ENCODE measurements at places on chromosomes 2 and 18.

DNA sequence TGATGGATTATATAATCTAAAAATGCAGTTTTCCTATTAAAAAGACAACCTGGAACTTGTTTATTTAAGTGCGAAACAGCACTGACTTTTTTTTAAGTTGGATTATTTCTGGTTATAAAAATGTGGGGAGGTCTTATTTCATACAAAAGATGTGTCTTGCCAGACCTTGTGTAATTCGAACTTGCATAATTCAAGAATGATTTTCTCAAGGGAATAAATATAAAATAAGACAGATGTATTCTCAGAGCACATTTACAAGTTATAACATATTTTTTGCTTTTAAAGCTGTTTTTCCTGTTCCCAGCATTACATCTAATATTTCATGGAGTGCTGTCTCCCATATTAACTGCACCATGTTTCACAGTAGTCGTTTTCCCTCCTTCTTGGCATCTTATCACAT lies 263.1 kb downstream of the CDH20 start:
- DNase-seq: no peak

GRCh38 chr2:197310987-197311420 lies 424 bp upstream of the ANKRD44 start:
- DNase-seq: no peak

- no peak for DNase-seq
These were observed 86.8 kb downstream of the SPRED2 start for GRCh38 chr2:65345631-65346030.

- DNase-seq: no peak
These were observed 1.5 kb downstream of the MMADHC start for GRCh38 chr2:149586063-149586462.

DNA sequence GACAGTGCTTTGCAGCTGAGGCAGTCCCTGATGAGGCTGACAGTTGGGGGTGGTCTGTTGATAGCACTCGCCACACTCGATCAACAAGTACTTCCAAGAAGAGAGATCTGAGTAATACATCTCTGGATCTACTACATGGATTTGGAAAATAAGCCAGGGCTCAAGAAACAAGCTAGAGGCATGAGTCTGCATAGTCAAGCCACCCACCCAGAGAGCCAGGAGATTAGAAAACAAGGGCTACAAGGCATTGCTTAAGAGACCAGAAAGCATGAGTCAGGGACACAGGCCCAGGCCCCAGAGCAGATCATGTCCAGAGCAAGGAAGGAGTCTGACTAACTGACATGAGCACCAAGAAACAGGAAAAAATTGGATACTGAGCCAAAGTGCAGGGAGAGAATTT lies 196.9 kb upstream of the CWC22 start:
- no peak for DNase-seq

- DNase-seq: no peak
These were observed 458.5 kb upstream of the SALL3 start for GRCh38 chr18:78521136-78521535.

DNA sequence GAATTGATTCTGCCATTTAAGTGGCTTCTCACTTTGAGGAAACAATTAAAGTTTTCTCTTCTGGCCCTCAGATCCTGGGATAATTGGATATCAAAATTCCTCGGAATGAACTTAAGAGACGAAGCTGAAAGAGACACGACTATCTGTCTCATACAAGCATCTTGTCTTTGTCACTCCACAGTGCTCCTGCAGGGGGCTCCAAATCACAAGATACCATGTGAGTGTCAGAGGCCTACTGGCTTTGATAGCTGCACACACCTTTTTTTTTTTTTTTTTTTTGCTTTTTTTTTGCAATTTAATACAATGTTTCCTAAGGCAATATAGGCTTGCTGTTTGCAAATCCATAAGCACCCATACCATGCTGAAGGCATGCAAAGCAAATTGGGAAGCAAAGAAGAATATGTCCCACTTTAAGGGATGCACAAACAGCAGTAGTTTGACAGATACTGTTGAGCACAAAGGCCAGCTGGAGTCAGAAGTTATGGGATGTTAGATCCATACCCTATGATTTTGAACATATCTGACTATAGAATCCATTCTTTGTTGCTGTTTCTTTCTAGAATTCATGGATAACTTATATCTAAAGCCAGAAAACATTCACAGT lies 109.0 kb upstream of the CBLN2 start:
- DNase-seq: no peak

GRCh38 chr2:71596011-71596410 lies 142.7 kb downstream of the DYSF start:
- DNase-seq: no peak

DNA sequence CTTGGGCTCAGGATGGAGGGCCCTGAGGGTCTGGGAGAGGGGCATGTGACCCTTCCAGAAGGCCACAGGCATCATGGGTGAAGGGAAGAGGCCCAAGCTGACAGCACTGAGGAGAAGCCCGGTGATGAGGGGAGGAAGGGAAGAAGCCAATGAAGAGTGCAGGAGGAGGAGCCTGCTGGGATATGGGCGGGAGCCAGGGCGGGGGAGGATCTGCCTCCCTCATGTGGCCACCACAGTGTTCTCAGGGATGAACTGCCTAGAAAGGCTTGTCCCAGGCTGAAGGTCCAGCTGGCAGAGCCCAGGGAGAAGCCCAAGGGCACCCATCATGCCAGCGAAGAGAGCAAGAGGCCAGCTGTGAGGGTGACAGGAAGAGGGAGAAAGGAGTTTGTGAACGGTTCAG lies 24.6 kb upstream of the PLB1 start:
- DNase-seq: no peak

- no peak for DNase-seq
These were observed 57.5 kb upstream of the MFF start for GRCh38 chr2:227267410-227268115.

DNA sequence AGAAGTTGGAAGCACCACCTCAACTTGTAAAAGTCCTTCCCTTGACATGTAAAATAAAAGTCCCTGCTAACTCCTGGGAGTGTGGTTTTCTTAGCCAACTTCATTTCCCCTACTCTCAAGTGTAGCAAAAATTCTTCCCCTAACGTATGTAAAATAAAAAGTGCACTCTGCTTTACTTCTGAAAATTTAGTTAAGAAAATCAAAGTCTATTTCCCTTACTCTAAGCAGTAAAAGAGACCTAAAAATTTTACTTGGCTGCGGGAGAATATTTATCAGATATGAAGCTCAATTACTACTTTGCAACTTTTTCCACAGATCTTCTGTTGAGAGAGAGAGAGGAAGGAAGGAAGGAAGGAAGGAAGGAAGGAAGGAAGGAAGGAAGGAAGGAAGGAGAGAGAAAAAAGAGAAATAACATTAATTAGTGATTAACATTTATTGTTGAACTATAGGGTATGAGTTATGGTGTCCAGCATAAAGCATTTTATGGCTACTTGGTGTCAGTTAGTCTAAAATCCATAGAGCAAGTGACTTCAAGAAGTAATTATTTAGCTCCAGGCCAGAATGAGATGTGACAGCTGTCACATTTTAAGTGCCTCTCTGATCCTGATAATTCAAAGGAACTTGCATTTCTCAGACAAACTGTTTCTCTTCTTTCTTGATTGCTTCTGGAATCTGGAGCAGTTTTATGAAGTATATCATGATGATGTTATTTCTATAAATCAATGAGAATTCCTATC lies 210.3 kb downstream of the TMX3 start:
- DNase-seq: no peak

GRCh38 chr2:120231974-120232635 lies 8.9 kb upstream of the TMEM185B start:
- peak; percentile 57 for DNase-seq

DNA sequence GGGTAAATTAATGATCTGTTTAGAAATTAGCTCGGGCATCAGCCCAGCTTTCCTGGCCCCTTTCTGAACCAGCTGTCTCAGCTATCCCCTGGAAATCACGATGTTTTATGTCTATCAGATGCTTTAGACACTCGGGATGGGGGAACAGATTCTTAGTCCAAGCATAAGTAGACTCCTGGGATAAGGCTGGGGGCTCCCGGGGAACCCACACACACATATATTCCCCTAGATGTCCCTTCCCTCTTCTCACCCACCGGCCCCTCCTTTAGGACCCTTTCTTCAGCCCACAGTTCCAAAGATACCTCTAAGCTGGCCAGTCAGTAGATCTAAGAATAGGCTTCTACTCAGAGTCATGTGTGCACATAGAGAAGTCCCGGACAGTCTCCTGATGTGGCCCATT lies 151.5 kb upstream of the COPS8 start:
- DNase-seq: no peak

DNA sequence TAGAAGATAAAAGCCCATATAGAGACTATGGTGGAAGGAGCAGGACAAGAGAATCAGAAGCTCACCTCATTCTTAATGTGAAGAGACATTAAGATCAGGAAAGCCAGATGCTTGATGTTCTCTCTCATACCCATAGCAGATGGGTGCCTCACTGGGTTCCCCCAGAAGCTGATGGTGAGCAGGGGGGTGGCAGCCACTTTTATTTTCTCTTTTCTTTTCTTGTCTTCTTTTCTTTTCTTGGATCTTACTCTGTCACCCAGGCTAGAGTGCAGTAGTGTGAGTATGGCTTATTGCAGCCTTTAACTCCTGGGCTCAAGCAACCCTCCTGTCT lies 14.8 kb upstream of the CXCR4 start:
- DNase-seq: no peak

DNA sequence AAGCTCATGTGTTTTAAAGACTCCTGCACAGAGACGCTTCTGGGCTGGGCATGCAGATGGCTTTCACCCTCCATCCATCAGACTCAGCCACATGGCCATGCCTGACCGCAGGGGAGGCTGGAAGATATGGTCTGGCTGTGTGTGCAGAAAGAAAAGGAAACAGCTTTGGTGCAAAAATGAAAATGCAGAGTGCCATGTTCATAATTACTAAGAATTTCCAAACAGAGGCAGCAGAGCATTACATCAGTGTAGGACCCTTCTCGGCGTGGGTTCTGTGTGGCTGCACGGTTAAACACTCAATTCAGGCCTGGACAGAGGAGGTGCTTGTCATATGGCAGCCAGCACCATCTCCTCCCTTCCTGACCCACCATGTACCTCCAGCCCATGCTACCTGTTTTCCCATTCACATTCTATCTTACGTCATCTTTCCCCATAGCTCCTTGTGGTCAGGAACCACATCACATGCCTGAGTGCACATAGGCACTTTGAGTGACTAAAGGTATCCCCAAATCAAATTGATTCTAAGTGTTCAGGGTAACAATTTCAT lies 200.3 kb upstream of the ID2 start:
- no peak for DNase-seq

DNA sequence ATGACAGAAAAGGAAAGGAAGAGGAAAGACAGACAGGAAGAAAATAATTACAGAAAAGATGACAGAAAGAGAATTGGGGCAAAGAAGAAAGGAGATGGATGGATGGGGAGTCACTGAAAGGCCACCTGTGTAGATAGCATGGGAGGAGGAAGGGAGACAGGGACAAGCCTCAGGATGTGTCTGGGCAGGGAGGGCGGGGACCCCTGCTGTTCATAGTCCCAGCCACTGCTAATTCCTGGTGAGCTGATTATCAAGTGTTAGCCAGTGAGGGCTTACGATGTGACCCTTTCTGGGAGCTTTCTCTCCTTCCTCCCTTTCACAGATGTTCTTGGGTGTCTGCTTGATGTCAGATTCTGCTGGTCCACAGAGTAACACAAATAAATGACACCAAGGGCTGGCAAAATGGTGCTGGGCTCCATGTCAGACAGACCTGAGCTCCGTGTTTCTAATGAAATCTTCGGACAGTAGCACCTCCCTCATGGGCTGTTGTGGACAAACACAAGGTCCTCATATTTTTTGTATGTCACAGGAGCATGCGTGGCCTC lies 13.6 kb downstream of the FHOD3 start:
- no peak for DNase-seq

DNA sequence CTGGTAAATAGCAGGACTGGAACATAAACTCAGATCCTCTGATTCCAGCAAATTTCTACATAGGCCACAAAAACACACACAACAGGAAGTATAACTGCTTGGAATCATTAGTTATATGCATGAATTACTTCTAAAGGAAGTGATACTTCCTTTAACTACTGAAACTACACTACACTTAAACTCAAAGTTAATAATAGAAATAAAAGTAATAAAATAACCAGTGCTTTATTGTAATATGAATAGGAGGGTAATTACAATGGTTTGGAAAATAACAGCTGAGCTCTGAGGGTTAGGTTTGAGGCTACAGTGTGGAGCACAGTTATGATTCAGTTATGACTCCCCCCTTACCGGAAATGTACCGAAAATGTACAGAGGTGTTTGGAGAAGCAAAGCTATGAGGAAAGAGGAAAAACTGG lies 18.5 kb upstream of the POLI start:
- DNase-seq: no peak

DNA sequence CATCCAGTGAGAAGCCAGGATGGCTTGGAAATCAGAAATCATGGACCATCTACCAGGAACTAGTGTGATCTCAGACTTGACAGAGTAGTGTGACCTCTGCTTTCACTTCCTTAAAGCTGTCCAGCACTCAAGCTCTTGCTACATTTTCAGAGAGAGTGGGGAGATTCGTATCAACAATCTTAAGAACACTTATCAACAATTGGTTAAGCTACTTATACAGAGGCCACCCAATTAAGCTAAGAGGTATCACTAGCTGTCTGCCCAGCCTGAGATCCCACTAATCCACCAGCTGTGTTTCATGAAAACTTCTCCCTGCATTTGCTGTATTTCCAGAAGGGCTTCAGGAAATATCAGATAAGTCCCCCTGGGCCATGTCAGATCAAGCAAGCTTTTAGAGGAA lies 4.2 kb downstream of the RPRM start:
- DNase-seq: no peak

DNA sequence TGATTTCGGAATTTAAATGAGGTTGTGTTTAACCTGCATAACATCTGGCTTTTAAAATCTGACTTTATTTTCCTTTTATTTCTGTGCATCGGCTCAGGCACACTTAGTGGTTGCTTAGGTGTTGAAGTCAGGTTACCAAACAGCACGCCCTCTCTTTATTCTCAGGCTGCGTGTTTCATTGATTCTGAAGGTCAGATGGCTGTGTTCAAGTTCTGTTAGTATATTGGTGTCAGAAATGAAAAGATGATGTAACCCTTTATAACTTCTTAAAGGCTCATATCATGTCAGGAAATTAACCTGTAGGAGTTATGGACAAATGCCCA lies 246.5 kb downstream of the LDLRAD4 start:
- no peak for DNase-seq

DNA sequence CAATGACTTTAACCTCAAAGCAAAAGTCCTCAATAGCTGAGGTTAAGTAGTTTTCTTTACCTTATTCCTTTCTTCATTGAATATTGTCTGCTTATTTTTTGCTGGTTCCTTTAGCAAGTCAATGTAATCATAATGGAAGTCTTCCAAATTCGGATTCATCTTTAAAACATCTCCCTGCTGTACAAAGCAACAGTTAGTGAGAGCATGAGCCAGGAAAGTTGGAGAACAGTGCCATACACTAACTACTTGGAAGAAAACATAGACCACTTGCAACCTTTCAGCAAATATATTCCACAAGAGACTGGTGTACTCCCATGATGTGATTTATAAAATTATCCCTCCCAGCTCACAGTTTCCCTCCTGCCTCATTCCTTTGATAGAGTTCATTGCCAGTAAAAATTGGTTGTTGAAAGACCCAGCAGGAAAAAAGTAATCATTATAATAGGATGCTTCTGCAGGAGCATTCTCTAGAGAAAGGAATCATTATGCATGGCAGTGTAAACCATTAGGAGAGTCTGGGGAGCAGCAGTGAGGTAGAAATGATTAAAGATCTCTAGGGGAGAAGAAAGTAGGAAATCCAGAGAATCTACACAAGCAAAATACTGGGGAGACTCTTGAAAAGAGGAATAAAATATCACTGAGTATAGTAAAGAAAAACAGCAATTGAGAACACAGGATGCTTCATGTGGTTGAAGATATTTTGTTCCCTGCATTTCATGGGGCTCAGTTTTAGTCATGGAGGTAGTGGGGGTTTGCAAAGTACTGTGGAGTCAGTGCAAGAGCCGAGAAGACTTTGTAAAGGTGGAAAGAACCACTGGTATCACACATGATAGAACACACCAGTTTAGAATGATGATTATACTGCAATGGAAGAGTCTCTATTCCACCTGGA lies 38.6 kb upstream of the TTN start:
- DNase-seq: no peak
